ENCODE measurements at places on chromosomes 1 and 21. TPM values are rescaled to one million over a fixed set of nuclear protein-coding genes. Genes with fewer than 3 reads are reported as not detected.

DNA sequence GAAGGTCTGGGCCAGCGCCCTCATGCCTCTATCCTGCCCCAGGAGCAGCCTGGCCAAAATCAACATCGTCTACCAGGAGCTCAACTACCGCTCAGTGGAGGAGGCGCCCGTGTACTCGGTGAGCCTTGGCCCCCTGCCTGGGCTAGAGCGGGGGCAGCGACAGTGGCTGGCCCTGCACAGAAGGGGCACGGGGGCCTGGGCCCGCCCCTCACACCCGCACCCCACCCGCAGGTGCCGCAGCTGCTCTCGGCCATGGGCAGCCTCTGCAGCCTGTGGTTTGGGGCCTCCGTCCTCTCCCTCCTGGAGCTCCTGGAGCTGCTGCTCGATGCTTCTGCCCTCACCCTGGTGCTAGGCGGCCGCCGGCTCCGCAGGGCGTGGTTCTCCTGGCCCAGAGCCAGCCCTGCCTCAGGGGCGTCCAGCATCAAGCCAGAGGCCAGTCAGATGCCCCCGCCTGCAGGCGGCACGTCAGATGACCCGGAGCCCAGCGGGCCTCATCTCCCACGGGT, 10.8 kb downstream of the SCNN1D start:
- peaks cover 27% of the 10 kb centered on the region for H3K36me3 ChIP-seq
- peaks cover 14% of the 10 kb centered on the region for H3K4me1 ChIP-seq
- no peak overlapping the region for H3K27ac ChIP-seq
- no peak overlapping the region for H3K4me3 ChIP-seq
- no peaks in the 10 kb centered on the region for H3K27me3 ChIP-seq

DNA sequence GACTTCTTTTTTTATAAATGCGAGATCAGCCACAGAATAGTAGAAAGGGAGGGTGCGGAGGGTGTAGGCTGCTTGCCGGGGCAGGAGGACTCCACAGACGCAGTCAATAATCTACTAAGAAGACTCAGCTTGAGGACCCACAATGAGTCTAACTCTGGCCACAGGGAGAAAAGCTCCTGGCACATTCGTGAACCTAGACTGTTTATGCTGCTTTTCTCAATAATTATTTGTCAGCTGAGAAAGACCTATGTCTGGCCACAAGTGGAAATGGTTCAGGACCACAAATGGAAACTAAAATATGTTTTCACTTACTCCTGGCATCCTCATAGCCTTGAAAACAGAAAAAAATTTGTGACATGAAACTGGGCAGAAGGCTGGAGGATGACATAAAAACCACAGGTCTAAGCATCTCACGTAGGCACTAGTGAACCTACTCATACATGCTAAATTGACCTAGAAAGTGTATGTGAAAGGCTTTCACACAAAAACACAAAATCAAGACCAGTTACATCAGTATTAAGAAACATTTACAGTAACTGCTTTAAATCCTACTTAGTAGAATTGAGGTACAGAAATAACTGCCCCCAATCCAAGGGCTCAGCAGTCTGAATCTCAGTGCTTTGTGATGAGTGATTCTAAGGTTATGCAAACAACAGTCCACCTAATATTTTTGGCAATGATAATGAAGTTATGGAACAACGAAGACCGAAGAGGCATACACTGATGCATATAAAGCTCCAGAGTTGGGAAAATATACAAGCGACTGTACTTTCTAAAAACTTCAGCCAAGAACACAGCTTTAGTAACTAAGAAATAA, 159.5 kb downstream of the SLC45A1 start:
- no peaks in the 10 kb centered on the region for H3K36me3 ChIP-seq
- no peaks in the 10 kb centered on the region for H3K27me3 ChIP-seq
- H3K4me1 ChIP-seq, result peaks cover 7% of the 10 kb centered on the region
- DNase-seq, result no peak
- no peak overlapping the region for H3K4me3 ChIP-seq
- H3K27ac ChIP-seq, result no peak overlapping the region

DNA sequence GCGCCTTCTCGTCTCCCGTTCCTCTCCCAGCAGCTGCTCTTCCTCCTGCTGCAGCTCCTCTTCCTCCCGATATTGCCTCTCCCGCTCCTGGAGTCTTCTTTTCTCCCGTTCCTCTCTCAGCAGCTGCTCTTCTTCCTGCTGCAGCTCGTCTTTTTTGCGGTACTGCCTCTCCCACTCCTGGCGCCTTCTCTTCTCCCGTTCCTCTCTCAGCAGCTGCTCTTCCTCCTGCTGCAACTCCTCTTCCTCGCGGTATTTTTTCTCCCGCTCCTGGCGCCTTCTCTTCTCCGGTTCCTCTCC, 5.3 kb downstream of the TCHH start:
- peak overlapping the region; percentile 51 for H3K4me3 ChIP-seq
- H3K4me1 ChIP-seq, result peaks cover 52% of the 10 kb centered on the region
- no peaks in the 10 kb centered on the region for H3K27me3 ChIP-seq
- no peak overlapping the region for H3K27ac ChIP-seq
- DNase-seq, result no peak

DNA sequence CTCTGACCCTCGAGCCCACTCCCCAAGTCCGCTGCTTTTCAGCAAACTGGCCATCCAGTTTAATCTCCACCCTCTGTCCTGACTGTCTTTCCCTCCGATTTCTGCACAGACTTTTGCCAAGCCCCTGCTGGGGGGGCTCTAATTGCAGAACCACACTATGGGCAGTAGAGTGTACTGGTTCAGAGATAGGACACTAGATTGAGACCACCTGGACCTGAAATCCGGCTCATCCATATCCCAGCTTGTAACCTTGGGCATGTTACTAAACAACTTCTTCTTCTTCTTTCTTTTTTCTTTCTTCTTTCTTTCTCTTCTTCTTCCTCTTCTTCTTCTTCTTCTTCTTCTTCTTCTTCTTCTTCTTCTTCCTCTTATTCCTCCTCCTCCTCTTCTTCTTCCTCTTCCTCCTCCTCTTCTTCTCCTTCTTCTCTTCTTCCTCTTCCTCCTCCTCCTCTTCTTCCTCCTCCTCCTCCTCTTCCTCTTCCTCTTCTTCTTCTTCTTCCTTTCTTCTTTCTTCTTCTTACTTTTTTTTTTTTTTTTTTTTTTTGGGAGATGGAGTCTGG, 7.7 kb downstream of the LRRC71 start:
- no peak overlapping the region for H3K4me3 ChIP-seq
- H3K27me3 ChIP-seq, result peaks cover 23% of the 10 kb centered on the region
- no peak for DNase-seq
- no peak overlapping the region for H3K27ac ChIP-seq
- H3K4me1 ChIP-seq, result peaks cover 31% of the 10 kb centered on the region
- H3K36me3 ChIP-seq, result no peaks in the 10 kb centered on the region

- no peak overlapping the region for H3K27ac ChIP-seq
- no peak for DNase-seq
- H3K4me1 ChIP-seq, result no peaks in the 10 kb centered on the region
Measured at GRCh38 chr21:37028570-37028969, 22.1 kb downstream of the RIPPLY3 start.

GRCh38 chr21:15092745-15093144, 27.9 kb upstream of the NRIP1 start:
- no peaks in the 10 kb centered on the region for H3K36me3 ChIP-seq
- H3K27me3 ChIP-seq, result no peaks in the 10 kb centered on the region
- H3K4me1 ChIP-seq, result no peaks in the 10 kb centered on the region
- no peak for DNase-seq
- no peak overlapping the region for H3K27ac ChIP-seq

GRCh38 chr1:211281320-211282022, 22.3 kb downstream of the RCOR3 start:
- no peaks in the 10 kb centered on the region for H3K27me3 ChIP-seq
- no peak overlapping the region for H3K27ac ChIP-seq
- peaks cover 10% of the 10 kb centered on the region for H3K36me3 ChIP-seq
- DNase-seq, result no peak
- no peak overlapping the region for H3K4me3 ChIP-seq

DNA sequence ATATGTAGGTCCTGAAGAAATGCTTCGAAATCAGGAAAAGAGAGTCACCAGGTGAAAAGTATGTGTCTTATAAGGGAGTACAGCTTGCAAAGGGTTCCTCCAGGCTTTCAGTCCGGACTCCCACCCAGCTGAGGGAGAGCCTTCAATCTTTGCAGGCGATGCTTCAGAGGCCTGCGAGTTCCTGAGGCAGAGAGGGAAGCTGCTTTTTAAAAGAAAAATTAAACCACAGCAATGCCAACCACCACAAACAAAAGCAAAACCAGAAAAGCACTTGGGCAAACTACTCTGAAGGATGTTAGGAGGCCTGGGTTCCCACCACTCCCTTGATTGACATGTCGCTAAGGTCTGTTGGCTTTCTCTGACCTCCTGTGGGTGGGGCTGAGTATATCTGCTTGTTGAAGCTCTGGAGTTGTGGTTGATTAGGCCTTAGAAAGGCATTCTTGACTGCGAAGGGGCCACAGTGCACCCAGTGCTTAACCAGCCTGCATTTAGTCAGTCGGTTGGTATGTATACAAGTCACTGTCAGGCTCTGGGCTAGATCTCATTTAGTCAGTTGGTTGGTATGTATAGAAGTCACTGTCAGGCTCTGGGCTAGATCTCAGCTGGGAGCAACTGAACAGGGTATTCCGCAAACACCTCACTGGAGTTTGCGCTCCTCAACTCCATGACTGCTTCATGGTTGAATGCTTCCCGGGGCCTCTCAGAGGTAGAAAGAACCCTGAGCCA, 1.2 kb downstream of the NIPAL3 start:
- H3K4me1 ChIP-seq, result peaks cover 42% of the 10 kb centered on the region
- peak overlapping the region; percentile 79 for H3K4me3 ChIP-seq
- no peak for DNase-seq
- no peaks in the 10 kb centered on the region for H3K36me3 ChIP-seq
- H3K27me3 ChIP-seq, result no peaks in the 10 kb centered on the region

DNA sequence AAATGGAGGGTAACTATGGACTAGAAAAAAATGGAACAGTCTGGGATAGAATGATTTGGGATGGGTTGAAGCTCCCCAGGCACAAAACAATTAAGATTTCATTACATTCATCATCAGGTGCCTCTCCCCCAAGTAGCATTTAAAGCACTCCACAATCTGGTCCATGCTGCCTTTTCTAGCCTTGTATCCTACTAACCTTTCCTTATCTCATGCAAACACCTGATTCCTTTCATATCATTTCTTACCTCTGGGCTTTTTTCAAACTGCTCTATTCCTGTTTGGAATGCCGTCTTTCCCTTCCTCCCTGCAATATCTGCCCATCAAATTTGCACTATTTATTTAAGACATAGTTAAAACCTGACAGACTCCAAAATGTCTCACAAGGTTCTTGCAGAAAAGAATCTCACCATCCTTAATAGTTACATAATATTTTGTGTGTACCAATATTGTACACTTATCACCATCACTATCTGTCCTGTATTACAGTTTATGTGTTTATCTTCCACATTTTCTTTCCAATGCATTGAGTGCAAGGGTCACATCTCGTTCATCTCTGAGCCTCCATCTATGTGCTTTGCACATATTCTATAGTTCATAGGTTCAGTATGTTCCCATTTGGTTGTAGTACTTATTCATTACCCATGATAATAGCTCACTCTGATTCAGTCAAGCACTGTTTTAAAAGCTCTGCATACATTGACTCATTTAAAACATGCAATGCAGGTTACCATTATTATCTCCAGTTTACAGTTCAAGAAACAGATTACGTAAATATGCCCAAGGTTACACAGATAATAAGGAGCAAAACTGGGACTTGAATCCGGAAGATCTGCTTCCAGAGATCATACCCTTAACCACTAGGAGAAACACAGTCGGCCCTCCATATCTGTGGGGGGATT, 16.1 kb upstream of the SHCBP1L start:
- H3K4me1 ChIP-seq, result no peaks in the 10 kb centered on the region
- H3K27ac ChIP-seq, result no peak overlapping the region
- no peak overlapping the region for H3K4me3 ChIP-seq
- H3K27me3 ChIP-seq, result no peaks in the 10 kb centered on the region
- H3K36me3 ChIP-seq, result no peaks in the 10 kb centered on the region
- no peak for DNase-seq

DNA sequence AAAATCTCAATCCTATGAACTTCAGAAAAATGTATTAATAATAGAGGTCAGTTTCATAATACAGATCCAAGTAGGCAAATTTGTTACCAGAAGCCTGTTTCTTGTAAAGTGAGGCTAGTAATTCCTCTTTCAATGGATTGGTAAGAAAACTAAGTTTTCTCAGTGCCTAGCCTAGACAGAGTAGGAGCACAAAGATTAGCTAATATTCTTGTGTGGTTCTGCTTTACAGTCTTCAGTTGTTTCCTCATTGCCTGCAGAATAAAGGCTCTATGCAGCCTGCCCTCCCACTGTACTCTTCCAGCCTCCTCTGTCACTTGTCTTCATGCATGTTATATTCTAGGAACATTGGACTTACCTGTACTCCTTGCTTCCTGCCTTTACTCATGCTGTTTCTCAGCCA, 2.4 kb upstream of the PPP1R15B start:
- H3K36me3 ChIP-seq, result peaks cover 6% of the 10 kb centered on the region
- no peaks in the 10 kb centered on the region for H3K27me3 ChIP-seq
- H3K27ac ChIP-seq, result peak overlapping the region; percentile 91
- H3K4me1 ChIP-seq, result peaks cover 32% of the 10 kb centered on the region

DNA sequence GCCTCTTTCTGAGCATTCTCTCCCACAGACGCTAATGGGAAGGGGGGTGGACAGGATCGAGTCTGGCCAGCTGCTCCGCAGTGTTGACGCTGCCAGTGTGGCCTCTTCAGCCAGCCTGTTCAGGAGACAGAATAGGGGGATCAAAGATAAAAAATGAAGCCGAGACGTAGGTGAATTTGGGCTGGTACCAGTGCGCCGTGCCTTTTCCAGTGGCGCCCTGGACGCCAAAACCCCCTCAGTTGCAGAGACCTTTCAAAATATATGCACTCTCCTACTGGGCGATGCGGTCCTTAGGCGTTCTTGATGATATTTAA, 1.1 kb downstream of the TTC3 start:
- peak overlapping the region; percentile 97 for H3K27ac ChIP-seq
- peak overlapping the region; percentile 97 for H3K4me3 ChIP-seq
- DNase-seq, result no peak
- H3K36me3 ChIP-seq, result no peaks in the 10 kb centered on the region
- no peaks in the 10 kb centered on the region for H3K27me3 ChIP-seq

- no peak overlapping the region for H3K27ac ChIP-seq
Measured at GRCh38 chr1:228094432-228095016, 8.6 kb downstream of the C1orf35 start.

DNA sequence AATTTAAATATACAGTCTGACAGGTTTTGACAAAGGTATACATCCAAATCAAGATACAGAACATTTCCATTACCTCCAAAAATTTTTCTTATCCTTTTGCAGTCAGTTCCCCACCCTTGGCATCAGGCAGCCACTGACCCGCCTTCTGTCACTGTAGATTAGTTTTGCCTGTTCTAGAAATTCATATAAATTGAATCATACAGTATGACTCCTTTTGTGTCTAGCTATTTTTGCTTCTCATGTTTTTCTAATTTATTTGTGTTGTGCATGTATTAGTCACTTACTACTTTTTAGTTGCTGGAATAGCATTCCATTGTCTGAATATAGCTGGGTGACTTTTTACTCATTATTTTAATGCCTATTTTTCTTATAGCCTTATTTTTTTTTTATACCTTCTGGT, 3.8 kb downstream of the UTP25 start:
- peaks cover 58% of the 10 kb centered on the region for H3K36me3 ChIP-seq
- H3K4me3 ChIP-seq, result no peak overlapping the region
- DNase-seq, result no peak
- H3K27me3 ChIP-seq, result no peaks in the 10 kb centered on the region
- peaks cover 10% of the 10 kb centered on the region for H3K4me1 ChIP-seq
- H3K27ac ChIP-seq, result no peak overlapping the region

The ERO1B gene
- 6.3 TPM for total RNA-seq

The LCA5L gene
- 1.9 TPM for total RNA-seq

The HES3 gene
- not detected for total RNA-seq

The KCND3 gene
- 2.7 TPM for total RNA-seq

The FCER1A gene
- total RNA-seq, result 2.6 TPM

The SHC1 gene
- 95.8 TPM for total RNA-seq

The DMBX1 gene
- not detected for total RNA-seq

The IL19 gene
- total RNA-seq, result not detected

The TXNDC12 gene
- total RNA-seq, result 47.5 TPM

All from upper lobe of left lung (tissue), 6 donors.